ENCODE measurements at places on chromosomes 1 and 21.

DNA sequence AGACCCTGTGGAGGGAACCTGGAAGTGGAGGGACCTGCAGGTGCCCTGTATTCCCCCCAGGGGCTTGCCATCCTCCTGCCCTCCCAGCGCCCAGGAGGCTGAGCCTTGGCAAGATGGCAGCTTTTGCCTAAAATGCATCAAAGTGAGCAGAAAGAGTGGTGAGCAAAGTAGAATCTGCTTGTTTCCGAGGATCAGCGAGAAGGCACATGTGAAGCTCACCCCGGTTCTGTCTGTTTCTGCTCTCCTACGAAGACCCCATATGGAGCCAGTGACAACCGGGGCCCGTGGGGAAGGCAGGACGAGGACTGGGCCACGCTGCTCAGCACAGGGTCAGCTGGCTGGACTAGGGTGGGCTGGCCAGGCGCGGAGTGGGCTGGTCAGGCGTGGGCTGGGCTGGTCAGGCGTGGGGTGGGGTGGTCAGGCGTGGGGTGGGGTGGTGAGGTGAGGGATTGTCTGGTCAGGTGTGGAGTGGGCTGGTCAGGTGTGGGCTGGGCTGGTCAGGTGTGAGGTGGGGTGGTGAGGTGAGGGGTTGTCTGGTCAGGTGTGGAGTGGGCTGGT, 5.2 kb upstream of the FNDC10 start:
- no peak for DNase-seq

DNA sequence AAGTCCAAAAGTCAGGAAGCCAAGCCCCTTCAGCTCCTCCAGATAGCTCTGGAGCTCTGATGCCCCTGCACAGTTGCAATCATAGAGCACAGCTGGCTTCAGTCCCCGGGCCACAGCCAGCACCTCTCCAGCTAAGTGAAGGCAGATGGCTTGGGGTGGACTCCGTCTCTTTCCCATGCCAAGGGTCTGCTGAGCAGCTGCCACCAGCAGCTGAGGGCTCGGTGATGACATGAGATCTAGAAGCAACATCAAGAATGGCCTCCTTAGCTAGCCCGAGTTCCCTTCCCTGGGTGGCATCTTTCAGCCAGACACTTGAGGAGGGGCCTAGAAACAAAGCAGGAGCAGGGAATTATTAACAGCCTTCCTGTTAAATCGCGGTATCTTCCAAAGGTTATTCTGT, 973 bp downstream of the C1orf74 start:
- no peak for DNase-seq

DNA sequence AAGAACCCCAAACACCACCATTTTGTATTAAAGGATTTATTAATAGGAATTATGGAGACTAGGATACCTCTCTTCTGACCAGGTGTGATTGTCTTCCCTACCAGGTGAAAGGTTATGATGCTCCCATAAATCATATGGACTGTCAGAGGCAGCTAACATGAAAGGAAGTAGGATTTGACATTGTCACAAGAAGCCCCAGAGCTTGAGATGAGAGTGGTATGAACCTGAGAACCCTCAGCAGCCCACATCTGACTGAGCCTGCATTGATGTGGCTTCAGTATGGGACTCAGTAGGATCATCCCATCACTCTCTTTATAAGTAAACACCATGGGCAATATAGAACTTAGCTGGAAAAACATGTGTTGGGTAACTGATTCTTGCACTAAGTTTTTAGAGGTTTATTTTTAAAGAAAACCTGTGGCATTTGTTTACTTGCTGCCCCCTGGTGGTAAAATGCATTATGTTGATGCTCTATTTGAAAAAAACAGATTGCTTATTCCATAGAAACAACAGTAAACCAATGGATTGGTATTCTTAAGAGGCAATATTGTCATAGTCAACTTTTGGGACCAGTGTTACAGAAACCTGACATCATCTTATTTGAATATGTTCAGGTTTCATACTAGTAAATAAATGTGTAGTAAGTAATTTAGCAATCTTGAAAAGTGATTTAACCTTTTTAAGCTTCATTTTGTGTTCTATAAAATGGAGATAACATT, 16.6 kb upstream of the CACYBP start:
- no peak for DNase-seq

- DNase-seq: no peak
These were observed 51.7 kb downstream of the TLCD4 start for GRCh38 chr1:95168761-95169351.

GRCh38 chr1:241310451-241310850, 46.6 kb downstream of the RGS7 start:
- no peak for DNase-seq

- DNase-seq: no peak
These were observed 23.2 kb upstream of the LRP8 start for GRCh38 chr1:53350853-53351767.

- DNase-seq: no peak
These were observed 72.8 kb downstream of the SELENOF start for GRCh38 chr1:86841116-86841515.

GRCh38 chr1:30991862-30992606, 73.5 kb downstream of the PUM1 start:
- no peak for DNase-seq

- no peak for DNase-seq
These were observed 114.8 kb downstream of the BEND5 start for GRCh38 chr1:48661726-48662463.

GRCh38 chr1:222385262-222385661, 162.6 kb downstream of the HHIPL2 start:
- DNase-seq: no peak

DNA sequence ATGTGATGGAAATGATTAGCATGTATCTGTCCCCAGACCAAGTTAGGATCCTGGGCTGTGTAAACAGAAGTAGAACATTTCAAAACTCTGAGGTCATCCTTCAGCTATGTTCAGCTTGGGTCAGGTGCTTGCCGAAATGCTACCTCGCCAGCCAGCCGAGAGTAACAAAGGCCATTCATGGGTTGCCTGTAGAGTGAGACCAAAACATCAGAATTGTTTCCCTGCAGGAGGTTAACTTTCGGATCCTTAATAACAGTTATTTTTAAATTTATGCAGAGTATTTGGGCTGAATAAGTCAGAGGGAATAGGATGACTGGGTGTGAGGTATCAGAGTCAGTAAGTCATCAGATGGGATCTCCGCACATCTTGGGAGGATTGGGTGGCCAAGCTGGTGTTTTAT, 35.6 kb downstream of the SMYD2 start:
- DNase-seq: no peak

- no peak for DNase-seq
These were observed 122.7 kb downstream of the SIK1 start for GRCh38 chr21:43304206-43304605.

DNA sequence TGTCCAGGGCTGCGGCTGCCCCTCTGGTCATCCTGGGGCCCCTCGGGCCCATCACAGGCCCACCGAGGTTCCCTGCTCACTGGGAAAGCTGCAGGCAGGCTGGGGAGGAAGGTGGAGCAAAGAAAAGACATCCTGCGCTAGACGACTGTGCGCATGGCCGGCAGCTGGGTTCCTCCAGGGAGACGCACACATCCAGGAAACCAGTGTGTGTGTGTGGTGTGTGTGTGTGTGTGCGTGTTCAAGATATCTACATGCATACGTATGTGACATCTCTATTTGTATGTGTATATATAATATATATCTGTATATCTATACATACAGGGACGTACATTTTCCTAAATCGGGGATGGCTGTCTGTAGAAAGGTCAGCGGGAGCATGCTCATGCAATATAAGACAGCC, 63.7 kb downstream of the ACOT7 start:
- DNase-seq: no peak

GRCh38 chr1:204621996-204622395, 63.5 kb downstream of the LRRN2 start:
- no peak for DNase-seq

- no peak for DNase-seq
These were observed 475.4 kb downstream of the PTBP2 start for GRCh38 chr1:97196825-97197516.

- DNase-seq: no peak
These were observed 415.4 kb downstream of the TTLL7 start for GRCh38 chr1:83583351-83584014.

- no peak for DNase-seq
These were observed 114.7 kb downstream of the KCNH1 start for GRCh38 chr1:211019266-211019665.

GRCh38 chr1:81597720-81598426, 202.9 kb upstream of the ADGRL2 start:
- no peak for DNase-seq

GRCh38 chr1:34864759-34865158, 5.2 kb upstream of the SMIM12 start:
- DNase-seq: no peak

DNA sequence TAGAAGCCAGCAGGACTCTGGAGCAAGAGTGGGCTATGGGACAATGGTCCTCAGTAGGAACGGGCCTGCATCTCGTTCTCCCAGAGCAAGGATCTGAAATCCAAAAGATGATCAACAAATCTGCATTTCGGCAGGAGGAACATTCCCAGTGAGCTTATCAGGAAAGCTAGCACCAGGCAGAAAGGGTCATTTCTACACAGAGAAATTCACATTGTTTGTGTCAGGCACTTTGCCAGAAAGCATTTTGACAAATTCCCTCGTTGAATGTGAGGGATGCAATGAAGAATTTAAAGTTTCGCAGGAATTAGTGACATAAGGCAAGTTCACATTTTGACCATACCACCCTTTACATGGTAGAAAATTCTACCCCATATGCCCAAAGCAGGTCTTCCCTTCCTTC, 31.6 kb upstream of the ETS2 start:
- no peak for DNase-seq

- no peak for DNase-seq
These were observed 1857.4 kb downstream of the NCAM2 start for GRCh38 chr21:22855581-22855980.

DNA sequence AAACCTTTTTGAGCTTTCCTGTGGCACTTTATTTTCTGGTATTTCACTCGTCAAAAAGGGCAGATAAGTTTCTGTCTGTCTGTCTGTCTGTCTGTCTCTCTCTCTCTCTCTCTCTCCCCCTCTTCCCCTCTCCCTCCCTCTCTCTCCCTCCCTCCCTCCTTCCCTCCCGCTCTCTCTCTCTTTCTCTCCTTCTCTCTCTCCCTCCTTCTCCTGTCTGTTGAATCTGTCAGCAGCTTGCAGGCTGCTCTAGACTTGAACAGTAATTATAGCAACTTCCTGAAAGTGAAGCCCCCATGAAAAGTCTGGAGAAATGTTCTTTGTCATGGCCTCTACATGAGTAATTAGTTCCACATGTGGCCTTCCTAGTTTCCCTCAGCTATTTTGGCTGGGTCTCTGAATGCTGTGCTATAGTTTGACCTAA, 275.2 kb upstream of the C1orf105 start:
- DNase-seq: no peak

DNA sequence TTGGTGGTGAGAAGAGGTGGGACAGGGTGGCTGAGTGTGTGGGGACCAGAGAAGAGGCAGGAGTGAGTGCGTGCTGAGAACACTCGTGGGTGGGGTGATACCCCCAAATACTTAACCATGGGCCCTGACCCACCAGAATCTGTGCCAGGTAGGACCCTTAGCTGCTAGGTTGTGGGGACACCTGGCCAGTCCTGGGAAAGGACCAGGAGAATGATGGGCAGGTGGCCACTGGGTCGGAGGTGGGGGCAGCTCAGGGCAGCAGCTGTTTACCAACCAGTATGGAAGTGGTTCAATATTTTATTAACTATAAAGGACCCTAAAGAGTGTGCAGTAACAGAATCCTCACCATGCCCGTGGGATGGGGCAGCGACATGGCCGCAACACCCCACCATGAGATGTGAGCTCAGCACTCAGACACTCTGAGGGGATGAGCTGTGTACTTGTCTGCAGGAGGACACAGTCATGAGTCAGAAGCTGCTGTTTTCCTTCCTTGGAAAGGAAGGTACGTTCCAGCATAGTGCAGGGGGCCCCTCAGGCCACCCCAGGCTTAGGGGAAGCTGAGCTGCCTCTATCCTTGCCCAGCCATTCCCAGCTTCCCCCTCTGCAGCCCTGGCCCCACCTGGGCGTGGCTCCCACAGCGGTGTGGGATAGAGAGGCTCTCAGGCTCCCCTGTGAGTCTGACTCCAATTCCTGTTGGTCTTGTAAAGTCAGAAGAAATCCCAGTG, 25.4 kb downstream of the TEX35 start:
- DNase-seq: no peak

DNA sequence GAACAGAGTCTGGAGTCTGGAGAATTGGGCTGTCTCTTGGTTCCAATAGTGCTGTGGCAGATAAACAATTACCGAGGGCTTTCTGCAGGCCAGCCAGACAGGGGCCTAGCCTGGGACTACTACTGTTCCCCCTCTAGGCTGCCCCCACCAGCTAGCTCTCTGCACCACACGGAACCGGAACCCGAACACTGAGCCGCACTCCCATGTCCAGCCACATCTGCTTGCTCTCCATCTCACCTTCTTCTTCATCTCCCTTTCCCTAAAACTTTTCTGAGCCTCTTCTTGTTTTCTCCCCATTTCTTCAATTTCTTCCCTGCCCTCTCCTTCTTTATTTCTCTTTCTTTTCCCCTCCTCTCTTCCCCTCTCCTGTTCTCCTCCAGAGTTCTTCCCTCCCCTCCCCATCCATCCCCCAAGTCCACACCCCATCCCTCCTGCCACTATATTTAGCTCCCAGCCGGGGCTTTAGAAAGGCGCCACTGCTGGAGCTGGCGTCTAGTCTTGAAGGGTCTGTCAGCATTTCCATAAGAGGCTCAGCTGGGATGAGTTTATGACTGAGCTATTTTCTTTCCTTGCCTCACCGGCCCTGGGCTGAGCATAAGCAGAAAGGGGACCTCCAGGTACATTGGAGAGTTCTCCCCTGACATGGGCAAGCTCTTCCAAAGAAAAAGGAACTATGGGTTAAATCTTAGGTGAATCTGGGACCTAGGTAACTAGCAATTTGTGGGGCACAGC, 25.7 kb upstream of the ATP2B4 start:
- no peak for DNase-seq

- DNase-seq: peak; percentile 57
These were observed 19.7 kb downstream of the MFAP2 start for GRCh38 chr1:16960560-16961296.

- no peak for DNase-seq
These were observed 32.2 kb downstream of the POFUT2 start for GRCh38 chr21:45255381-45256020.

DNA sequence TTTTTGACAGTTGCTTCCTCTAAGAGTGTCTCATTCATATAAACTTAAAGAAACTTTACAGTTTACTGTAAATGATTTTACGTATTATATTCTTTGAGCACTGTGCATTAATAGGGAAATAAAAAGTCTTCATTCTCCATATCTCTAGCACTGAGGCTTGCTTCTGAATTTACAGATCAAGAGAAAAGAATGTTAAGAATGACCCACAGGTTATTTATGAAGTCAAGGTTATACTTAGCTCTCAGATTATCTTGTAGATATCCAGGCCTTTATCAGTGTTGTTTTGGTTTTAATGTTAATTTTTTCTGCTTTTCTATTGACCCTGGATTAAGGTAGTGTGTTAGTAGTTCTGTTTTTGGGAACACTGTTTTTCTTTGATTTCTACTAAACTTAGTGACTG, 91.4 kb downstream of the GPR161 start:
- DNase-seq: no peak

- DNase-seq: no peak
These were observed 97.9 kb downstream of the GIPC2 start for GRCh38 chr1:78143673-78144072.

GRCh38 chr1:154773551-154773950, 96.5 kb downstream of the KCNN3 start:
- DNase-seq: no peak

GRCh38 chr21:27582246-27582947, 615.5 kb upstream of the ADAMTS5 start:
- no peak for DNase-seq

GRCh38 chr1:47771751-47772150, 225.4 kb downstream of the TRABD2B start:
- DNase-seq: no peak

- no peak for DNase-seq
These were observed 10.6 kb upstream of the AIRE start for GRCh38 chr21:44275041-44275440.
